ENCODE measurements at places on chromosomes 16 and 17.

DNA sequence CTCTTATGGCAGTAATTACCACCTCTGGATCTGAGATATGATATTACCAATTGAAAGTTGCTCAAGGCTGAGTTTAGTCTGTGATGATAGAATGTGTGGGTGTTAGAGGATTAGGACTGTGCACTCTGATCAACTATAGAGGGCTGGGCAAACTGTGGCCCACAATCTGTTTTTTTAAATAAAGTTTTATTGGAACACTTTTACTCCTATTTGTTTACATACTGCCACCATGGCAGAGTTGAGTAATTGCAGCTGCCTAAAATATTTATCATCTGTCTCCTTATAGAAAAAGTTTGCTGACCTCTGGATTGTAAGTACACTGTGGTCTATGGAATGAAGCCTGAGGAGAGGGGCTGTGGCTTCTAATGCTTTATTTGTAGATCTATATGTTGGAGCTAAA is 71.5 kb upstream of the N4BP1 start:
- DNase-seq: no peak

DNA sequence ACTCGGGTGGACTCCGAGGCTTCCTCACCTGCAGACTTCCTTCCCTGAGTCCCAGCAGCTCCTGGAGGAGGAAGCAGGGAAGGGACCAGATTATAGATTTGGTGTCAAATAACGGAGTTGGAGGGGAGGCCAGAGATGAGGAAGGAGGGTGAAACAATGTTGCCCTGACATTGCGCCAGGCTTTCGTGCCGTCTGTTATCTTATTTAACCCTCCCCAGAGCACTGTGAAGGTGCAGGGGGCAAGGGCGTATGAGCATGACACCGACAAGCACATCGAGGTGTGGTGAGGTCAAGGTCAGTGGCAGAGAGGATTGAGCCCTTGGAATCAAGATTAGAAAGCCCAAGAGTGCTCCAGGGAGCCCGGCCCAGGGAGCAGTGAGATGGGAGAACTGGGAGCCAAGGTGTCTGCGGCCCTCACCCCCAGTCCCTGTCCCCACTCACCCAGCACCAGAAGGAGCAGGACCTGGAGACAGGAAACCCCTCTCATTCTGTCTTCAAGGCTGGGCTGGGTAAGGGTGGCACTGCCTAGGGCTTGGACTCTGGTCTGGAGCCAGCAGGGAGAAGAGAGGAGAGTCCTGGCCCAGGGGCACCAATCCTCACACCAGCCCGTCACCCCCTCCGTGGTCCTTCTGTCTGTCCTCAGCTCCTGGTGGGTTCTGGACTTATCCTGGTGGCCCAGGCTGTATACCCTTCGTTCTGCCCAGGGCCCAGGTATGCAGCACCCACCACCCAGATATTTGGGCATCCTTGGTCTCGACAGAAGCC is 1.1 kb downstream of the PRSS33 start:
- DNase-seq: no peak

DNA sequence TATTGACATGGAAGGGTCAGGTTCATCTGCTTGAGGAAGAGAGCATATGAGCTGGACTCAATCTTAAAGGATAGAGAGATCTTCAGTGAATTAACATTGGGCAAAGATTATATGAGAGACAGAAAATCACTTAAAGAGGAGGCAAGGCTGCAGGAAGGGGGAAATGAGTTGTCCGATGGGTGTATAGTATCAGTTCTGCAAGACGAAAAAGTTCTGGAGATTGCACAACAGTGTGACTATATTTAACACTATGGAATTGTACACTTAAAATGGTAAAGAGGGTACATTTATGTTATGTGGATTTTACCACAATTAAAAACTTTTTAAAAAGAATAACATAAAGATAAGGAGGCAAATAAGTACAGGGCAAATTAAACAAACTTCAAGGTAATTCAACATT is 80.7 kb downstream of the HELZ start:
- DNase-seq: no peak

DNA sequence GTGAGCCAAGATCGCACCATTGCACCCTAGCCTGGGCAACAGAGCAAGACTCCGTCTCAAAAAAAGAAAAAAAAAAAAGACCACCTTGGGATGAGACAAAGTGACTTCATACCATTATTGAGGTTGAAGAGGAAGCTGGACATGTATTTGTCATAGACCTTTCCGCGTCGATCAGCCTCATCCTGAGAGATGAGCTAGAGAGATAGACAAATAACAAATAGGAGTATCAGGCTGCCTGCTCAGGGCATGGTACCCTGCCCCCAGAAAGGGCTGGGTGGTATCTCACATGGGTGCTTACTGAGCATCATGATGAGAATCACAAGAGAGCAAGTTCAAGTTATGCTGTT is 22.1 kb downstream of the CNTNAP1 start:
- DNase-seq: no peak

DNA sequence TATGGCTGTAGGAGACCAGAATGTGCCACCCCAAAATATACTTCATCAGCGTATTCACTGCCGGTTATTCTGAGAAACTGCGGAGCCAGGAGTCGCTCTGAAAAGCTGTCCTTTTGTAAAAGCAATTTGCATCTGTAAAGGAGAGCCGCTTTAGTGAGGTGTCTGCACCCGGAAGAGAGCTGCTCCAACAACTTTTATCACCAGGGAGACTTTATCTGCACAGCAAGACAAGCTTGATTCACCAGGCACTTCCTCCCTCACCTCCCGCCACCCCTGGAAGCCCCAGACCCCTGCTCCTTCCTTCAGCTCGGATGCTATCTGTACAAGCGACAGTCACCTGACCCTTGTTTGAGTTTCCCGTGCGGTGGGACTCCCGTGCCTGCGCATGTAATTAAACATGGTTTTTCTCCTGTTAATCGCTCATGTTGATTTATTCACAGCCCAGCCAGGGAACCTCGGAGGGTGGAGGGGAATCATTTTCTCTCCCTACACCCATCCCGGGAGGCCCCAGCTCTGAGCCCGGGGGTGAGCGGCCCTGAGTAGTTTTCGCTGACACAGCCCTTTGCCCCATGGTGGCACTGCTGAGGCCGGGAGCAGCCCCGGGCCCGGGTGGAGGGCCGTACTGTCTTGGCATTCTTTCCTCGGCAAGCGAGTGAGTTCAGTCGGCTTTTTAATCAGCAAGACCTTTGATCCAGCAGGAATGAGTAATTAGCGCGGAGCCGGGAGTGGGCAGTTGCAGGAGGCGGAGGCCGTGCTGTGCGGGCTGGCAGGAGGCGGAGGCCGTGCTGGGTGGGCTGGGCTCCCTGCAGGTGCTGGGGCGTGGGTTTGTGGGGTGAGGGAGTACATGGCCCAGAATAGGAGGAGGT is 222.7 kb upstream of the CIBAR2 start:
- no peak for DNase-seq

- no peak for DNase-seq
Measured at GRCh38 chr17:50792132-50792531, 24.8 kb upstream of the ANKRD40CL start.

- DNase-seq: no peak
Measured at GRCh38 chr17:82843904-82844680, 4.3 kb upstream of the ZNF750 start.

GRCh38 chr17:63116967-63117830 is 151.2 kb downstream of the TANC2 start:
- peak; percentile 29 for DNase-seq

DNA sequence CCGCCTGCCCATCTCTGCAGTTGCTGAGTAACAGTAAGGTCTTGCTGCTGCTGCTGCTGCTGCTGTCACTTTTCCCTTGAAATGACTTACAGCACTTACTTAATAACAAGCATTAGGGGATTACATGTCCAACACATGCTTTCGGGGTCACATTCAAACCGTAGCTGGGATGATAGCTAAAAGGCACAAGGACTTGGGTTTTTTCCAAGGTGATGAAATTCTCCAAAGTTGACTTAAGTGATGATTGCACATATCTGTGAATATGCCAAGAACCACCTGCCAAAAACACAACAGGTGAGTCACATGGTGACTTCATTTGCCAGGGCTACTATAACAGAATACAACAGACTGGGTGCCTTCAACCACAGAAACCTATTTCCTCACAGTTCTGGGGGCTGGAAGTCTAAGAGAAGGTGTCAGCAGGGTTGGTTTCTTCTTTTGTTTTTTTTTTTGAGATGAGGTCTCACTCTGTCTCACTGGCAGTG is 121.9 kb upstream of the TNRC6C start:
- DNase-seq: peak; percentile 67

DNA sequence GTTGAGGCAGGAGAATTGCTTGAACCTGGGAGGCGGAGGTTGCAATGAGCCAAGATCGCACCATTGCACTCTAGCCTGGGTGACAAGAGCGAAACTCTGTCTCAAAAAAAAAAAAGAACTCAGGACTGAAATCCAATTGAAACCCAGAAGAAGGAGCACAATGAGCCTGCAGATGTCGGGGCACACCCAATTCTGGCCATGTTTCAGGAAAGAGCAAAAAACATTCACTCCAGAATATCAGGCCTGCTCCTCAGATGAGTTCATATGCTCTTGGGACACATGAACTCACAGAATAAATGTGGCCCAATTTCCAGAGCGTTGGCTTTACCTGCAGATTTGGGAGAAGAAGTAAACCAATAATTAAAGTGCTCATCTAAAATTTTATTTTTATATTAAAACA is 3.0 kb upstream of the CMTM2 start:
- DNase-seq: no peak

DNA sequence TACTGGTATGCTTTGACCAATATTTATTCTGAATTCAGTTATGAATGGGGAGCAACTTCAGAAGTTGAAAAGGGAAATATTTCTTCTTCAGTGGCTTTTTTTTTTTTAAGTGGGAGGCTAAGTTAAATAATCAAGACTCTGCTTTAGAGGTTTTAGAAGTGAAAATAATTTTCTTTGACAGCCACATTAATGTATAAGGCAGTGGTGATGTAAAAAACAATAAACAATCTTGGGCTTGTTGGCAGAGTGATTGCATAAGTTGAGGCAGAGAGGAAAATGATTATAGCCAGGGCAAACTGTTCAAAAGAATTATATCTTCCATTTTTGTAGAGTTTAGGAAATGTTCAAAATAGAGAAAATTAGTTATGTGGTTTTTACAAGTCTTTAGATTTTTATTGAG is 5.4 kb upstream of the KRT12 start:
- no peak for DNase-seq

DNA sequence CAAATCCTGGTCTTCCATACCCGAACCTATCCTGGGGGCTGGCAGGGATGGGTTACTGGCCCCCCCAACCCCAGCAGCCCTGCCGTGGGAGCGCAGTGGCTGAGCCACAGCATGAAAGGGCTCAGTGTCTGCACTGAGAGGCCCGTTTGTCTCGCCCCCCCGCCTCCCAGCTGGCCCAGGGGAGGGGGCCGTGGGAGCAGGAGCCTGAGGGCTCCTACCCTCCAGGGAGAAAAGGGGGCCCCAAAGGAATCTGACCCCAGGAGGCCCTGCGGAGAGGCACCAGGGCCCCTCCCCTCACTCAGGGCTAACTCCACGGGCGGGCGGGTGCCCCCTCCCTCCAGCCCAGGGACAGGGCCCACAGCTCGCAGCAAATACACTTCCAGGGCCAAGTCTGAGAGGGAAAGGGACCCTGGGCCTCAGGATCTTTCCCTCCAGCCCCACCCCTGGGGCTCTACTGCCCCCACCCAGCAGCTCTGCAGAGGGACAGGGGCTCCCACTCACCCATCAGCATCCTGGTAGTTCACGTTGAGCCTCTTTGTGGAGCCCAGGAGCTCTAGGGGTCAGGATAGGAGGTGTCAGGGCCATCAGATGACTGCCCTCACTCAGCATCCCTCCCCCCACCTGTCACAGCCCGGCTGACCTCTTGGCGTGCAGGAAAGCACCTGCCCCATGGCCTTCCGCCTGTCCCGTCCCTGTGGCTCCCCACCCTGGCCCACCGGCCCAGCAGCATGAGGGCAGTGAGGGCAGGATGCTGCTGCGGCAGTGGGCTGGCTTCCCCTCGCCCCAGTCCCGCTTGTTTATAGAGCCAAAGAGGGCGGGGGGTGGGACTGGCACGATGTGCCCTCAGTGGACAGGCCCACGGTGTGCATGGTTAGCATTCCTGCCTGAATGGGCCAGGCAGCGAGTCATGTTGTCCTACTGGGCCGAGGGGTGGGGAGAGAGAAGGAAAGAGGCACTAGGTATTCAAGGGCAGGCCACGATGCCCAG is 7.3 kb downstream of the CASKIN2 start:
- DNase-seq: no peak

DNA sequence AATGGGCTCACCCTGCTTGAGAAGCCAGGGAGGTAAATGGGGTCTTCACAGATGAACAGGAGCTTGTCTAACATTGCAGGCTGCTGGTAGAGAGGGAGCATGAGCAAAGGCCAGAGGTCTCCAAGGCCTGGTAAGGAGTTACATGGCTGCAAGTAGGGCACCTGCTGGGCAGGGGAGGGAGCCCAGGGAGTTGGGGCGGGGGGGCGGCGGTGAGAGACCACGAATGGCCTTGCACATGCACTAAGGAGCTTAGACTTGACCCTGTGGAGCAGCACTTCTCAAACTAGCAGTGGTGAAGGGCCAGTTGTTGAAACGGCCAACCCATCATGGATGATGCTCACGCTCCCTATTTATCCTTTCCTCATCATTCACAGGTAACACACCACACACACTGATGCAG is 38.4 kb downstream of the ERN1 start:
- DNase-seq: no peak

GRCh38 chr17:38885728-38886642 is 16.1 kb downstream of the LASP1 start:
- peak; percentile 75 for DNase-seq

DNA sequence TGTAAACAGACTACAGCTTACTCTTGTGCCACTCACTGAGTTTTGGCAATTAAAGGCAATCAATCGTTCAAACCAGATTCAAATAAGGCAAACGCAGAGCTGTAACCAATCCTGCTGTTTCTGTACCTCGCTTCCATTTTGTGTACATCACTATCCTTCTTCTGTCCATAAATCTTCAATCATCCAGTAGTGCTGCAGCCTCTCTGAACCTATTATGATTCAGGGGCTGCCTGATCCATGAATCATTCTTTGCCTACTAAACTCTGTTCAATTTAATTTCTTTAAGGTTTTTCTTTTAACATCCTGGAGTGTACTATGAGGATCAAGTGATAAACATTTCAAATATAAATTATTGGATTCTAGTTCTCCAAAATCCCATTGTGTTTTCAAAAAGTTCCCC is 93.9 kb downstream of the CEP112 start:
- DNase-seq: peak; percentile 33

- no peak for DNase-seq
Measured at GRCh38 chr17:28239271-28239624, 79.8 kb upstream of the TMEM97 start.

Measured in iris pigment epithelial cell (primary cell).